ENCODE measurements at places on chromosomes 2 and 18.

GRCh38 chr2:212426637-212427412 is 111.8 kb downstream of the ERBB4 start:
- no peak for DNase-seq

- no peak for DNase-seq
Observed at GRCh38 chr18:27497246-27497645, 312.1 kb upstream of the CHST9 start.

DNA sequence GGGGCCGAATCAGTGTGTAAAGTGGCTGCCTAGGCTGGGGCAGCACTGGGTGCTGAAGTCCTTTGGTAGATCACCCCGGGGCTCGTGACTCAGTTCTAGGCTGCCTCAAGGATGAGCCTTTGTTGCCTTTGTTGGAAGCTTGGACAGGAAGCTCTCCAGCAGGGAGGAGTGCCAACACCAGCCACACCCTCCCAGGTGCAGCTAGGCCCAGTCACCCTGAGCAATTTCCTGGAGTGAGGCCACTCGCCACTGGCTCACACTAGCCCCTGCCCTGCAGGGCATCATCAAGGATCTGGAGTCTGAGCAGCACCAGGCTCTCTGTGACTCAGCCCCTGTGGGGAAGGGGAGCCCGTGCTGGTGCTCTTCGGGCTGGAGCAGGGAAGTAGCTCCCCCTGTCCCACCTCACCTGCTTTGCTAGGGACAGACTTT is 6.7 kb upstream of the SDC1 start:
- DNase-seq, result no peak

DNA sequence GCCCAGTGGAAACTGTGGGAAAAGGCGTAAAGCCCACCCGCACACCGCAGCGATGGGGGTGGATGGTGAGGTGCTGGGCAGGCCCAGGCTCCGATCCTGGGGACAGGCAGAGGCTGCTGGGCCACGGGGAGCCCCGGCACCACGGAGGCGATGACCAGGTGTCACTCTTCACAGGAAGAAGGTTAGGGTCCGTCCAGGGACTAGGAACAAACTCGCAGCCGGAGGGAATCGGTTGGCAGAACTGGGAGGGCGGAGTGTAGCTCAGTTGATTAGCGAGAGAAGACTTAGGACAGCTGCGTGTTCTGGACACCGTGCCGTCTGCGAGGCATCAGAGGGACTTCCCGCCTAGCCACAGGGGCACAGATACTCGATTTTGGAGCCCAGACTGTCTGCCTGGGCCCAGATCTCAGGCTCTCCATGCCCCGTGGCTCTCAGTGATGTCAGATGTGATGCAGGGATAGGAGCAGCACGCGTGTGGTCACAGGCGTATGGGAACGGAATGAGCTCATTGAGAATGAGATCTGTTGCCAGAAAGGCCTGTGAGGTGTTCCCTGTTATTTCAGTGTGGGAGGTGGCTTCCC is 16.1 kb upstream of the ALLC start:
- DNase-seq, result no peak

DNA sequence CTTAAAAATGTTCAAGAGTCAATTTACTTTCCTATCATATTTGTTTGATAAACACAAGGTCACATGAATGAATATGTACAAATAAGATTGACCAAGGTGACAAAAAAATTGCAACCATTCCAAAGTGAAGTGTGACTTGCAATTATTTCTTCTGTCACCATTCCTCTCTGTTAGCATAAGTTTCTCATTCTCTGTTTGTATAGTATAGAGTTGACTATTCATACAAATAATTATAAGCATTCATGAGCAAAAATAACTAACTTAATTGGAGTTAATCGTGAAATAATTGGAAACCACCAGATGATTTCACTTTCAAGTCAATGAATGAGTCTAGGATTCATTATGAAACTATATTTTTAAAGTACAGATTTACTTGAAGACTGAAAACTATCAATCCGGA is 42.1 kb downstream of the PGAP1 start:
- no peak for DNase-seq

DNA sequence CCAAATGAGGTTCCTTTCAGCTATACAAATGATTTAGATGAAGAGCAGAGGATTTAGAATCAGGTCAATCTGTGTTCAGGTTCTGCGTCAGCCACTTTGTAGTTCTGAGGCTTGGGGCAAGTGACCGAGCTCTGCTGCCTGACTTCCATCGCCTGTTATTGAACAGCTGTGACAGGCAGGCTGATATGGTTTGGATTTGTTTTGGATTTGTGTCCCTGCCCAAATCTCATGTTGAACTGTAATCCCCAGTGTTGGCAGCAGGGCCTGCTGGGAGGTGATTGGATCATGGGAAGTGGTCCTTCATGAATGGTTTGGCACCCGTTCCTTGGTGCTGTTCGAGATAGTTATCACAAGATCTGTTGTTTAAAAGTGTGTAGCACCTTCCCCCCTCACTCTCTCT is 18.6 kb downstream of the TYMS start:
- DNase-seq, result no peak

DNA sequence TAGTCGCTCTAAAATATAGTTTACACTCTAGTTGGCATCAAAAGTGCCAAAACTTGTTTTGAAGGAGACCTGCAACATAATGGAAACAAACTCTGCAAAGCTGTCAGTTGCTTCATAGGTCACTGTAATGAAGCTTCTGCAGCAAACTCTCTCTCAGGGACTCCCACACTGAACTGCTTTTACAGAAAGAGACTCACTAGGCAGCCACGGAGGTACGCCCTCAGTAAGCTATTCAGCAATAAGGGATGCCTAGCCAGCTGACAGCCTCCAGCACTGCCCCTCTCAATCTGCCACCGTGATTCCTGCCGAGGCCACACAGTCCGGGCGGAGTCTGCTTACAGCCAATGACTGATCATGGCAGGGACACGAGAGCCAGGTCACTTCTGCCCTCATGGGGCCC is 51.1 kb downstream of the COLEC12 start:
- DNase-seq, result no peak

- DNase-seq, result no peak
Observed at GRCh38 chr18:27214831-27215230, 29.7 kb upstream of the CHST9 start.

DNA sequence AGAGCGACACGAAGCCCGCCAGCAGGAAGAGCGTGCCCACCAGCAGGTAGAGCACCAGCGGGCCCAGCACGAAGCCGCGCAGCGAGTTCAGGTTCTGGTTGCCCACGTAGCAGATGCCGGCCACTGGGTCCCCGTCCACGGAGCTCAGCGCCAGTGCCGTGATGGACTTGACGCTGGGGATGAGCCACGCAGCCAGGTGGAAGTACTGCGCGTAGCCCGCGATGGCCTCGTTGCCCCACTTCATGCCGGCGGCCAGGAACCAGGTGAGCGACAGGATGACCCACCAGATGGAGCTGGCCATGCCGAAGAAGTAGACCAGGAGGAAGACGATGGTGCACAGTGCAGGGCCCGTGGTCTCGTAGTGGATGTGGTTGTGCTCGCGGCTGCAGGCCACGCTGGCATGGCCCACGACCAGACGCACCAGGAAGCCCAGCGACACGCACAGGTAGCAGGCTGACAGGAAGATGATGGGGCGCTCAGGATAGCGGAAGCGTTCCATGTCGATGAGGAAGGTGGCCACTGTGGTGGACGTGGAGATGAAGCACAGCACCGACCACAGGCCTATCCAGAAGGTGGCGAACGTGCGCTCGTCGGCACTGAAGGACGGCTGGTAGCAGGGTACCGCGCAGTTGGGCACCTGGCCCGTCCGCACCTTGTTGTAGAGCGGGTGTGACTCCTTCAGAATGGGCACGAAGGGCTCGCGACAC is 2.1 kb downstream of the FZD5 start:
- peak; percentile 23 for DNase-seq

DNA sequence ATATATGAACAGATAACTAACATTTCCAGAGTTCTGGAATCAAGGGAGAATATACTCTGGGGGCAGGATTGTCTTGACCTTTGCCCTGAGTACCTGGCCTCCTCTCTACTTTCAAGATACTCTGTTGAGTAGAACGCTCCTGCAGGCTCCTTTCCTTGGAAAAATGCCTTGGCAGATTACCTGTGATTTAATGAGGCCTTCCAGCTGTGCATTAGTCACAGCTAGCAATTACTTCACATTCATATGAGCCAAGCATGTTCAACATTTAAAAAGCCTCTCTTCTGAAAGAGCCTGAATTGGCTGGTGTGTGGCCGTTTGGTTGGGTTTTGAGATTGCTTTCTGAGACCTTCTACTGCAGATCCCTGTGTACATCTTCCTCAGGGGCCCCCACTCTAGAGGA is 142.2 kb downstream of the PLCL1 start:
- DNase-seq, result no peak

DNA sequence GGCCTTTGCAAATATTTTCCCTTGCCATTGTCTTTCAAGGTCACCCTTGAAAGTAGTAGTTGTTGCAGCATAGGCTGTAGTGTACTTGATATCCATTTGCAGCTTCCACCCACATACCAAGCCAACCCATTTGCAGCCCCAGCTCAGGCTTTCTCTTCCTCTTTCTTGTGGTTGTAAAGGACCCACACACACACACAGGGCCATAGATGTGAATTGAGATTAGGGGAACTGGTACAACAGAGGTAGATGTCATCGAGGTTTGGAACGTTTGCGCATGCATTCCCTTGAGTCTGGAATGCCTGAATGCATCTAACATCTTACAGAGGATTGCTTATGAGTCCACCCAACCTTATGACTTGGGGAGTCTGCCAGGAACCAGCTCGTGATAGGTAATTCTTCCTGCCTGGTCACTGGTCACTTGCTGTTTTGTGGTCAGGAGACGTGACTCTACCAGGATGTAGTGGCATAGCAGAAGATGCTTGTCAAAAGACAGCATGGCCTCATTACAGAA is 91.9 kb downstream of the MRPS9 start:
- DNase-seq, result peak; percentile 71

DNA sequence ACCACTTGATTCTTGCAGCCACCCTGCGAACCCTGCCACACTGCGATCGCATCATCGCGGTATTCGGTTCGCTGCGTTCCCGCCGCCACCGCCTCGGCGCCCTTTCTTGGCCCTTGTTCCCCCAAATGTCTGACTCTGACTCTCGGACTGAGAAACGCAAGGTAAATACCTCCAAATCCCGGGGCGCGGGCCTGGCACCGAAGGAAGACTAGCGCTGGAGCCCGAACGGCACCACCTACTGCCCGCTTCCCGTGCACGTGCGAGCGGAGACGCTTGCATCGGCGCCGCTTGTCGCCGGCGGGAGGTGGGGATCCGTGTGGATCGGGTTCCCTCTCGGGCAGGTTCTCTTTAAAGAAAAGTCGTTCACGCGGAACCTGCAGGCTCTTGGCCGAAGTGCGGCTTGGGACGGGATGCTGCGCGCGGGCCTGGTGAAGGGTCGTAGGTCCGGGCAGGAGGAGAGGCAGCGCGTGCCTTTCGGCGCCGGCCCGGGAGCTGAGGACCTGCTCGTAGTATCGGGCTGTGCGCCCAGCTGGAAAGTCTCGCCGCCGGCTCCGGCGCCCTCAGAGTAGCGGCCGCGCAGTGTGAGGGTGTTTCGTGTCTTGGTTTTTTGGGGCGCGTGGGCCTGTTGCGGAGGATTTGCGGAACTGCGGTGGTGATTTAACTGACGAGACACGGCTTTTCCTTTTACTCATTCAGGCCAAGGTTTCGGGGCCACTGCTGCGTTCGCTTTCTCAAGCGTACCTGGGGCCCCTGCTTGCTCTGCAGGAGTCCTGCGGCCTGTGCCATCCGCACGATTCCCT is 514 bp downstream of the BCL2L11 start:
- peak; percentile 54 for DNase-seq
